GOT3 (cell line): ENCODE measurements at places on chromosomes 16 and 17.

GRCh38 chr17:38654411-38655398, 20.1 kb downstream of the EPOP start:
- no peak for DNase-seq

GRCh38 chr17:51427856-51428255, 167.5 kb downstream of the UTP18 start:
- no peak for DNase-seq

DNA sequence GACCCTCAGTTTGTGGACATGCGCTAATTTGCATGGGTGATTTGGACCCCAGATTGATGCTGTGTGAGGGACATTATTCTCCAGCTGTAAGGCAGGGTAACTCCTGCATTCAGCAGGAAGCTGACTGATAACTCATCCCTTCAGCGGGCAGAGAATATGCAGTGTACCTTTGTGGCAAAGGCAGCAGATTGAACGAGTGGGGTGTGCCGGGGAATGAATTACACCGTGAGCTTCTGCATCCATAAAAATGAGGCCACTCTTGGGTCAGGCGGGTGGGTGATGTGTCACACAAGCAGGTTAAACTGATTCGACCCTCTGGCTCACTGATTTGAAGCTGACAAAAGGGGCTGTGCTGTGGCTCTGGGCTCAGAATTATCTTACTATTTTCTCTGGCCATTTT, 128.9 kb upstream of the PMFBP1 start:
- DNase-seq = no peak

DNA sequence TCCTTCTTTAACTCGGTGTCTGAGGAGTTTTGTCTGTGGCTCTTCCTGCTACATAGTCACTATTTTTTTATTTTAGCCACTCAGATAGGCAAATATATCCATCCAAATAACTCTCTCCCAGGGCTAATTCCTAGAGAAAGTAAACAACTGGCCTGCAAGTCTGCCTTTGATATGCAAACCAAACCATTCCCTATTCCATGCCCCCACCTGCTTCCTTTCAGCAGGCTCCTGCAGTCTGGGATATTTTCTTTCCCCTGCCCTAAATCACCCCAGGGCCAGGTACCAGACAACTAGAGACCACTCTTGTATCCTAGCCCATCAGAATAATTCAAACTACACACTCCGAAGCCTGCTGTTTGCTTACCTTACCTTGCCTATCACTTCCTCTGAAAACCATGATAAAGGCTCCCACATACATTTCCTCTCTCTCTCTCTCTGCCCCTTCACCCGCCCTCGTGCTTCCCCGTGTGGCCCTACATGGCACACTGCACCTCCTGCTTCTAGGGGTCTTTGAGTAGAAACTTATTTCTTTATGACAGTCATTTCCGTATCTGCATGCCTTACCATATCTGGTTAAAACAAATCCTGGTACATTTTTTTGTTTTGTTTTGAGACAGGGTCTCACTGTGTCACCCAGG, 8.3 kb downstream of the CD300H start:
- no peak for DNase-seq

- DNase-seq = no peak
These were observed 81.3 kb downstream of the SMG6 start for GRCh38 chr17:2222301-2222700.

- DNase-seq = peak; percentile 64
These were observed 54.1 kb downstream of the VAC14 start for GRCh38 chr16:70746708-70747424.

- DNase-seq = no peak
These were observed 30.1 kb downstream of the CD300LF start for GRCh38 chr17:74682471-74683190.

GRCh38 chr17:67132366-67132765, 88.0 kb downstream of the CACNG1 start:
- DNase-seq = no peak

DNA sequence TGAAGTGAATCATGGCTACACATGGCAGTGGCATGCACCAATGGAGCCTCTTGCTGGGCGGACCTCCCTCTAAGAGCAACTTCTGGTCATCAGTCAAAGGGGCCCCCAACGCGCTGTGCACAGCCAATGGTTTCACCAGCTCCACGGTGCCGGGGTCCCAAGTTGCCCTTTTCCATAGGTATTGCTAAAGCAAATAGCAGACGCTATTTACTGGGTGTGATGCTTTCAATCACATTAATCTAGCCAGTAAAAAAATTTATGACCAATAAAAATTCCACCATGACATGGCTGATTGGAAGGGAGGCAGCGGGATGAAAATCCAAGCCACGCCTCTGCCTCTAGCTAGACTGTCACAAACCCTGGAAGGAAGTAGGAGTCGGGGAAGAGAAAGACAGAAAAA, 680.3 kb upstream of the SOX9 start:
- no peak for DNase-seq

- DNase-seq = no peak
These were observed 85.9 kb downstream of the LITAF start for GRCh38 chr16:11500700-11501346.

- DNase-seq = no peak
These were observed 1.1 kb downstream of the KRTAP9-9 start for GRCh38 chr17:41256291-41256685.

GRCh38 chr17:69143151-69143550, 1.5 kb upstream of the ABCA6 start:
- DNase-seq = no peak

- no peak for DNase-seq
These were observed 4.8 kb upstream of the PSMD3 start for GRCh38 chr17:39975801-39976200.

DNA sequence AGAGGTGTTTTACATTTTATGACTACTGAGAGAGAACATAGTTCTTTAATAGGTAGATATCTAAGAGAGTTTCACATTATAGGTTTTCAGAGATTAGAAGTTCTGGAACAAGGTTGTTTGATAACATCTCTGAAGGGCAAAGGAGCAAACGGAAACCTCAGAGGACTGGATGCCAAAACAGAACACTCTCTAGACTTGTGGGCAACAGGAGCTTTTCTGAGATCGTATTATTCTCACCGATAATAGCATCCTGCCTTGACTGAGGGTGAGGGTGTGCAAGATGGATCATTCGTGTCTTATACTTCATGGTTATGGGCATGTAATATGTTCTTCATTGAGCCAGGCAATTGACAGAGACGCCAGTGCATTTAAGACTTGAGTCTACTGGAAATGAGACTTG, 234.8 kb downstream of the IRX3 start:
- no peak for DNase-seq

- DNase-seq = no peak
These were observed 1.7 kb upstream of the CDH11 start for GRCh38 chr16:65123396-65124211.

DNA sequence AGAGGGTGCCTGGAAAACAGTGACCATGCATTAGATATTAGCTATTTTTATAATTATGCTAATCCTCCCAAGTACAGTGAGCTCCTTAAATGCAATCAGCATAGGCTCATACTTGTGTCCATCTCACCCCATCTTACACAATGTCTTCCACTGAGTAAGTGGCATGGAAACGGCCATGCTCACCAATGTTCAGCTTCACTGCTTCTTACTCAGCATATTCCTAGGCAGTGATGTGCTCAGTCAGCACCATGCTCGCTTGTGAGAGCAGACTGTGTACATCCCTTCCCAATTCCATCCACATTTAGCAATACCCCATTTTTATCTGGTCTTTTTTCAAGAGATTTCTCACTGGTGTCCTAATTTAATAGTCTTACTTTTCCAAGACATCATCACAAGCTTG, 454.8 kb upstream of the SOX9 start:
- no peak for DNase-seq

GRCh38 chr17:69857412-69857835, 217.6 kb upstream of the KCNJ16 start:
- DNase-seq = peak; percentile 11

DNA sequence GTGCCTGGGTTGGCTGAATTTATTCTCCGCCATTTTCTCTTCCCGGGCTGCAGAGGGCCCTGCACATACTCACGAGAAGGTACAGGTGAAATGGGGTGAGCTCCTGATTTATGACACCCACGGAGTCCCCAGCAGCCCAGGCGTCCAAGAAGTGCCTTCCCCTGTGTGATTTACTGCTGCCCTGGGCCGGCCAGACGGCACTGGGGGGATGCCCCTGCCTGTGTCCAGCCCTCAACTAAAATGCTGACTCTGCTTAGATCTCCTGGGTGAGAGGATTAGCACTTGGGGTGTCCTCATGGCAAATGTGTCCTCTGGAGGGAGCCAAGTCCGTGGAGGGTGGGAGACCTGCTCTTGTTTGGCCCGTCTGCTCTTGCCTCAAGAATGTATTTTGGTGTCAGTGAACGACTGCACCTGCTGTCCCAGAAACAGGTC, 132.4 kb downstream of the MAF start:
- DNase-seq = no peak
